Hair follicular keratinocyte (primary cell): ENCODE measurements at places on chromosomes 5 and 9. TPM values are rescaled to one million over a fixed set of nuclear protein-coding genes. Genes with fewer than 3 reads are reported as not detected.

The NR5A1 gene
- total RNA-seq: not detected in 2 replicates

The SEMA6A gene
- 0.11 and 0.39 TPM in 2 replicates for total RNA-seq

The ARAP3 gene
- total RNA-seq: 2.6 and 4.4 TPM in 2 replicates

The FAXDC2 gene
- total RNA-seq: 0.84 and 3.7 TPM in 2 replicates

The IL13 gene
- total RNA-seq: not detected in 2 replicates

The ERAP2 gene
- 14.2 and 22.2 TPM in 2 replicates for total RNA-seq

The ATP10B gene
- total RNA-seq: 0.11 TPM in 1 of 2 replicates, not detected in the other

The PCDHB3 gene
- total RNA-seq: under 0.01 TPM in 1 of 2 replicates, not detected in the other

The HNRNPAB gene
- 72.8 and 158 TPM in 2 replicates for total RNA-seq

The SAXO1 gene
- total RNA-seq: not detected in 2 replicates

The IFNB1 gene
- not detected in 2 replicates for total RNA-seq

The SPEF2 gene
- total RNA-seq: 0.46 and 2.3 TPM in 2 replicates

The AFAP1L1 gene
- 10.5 and 14.4 TPM in 2 replicates for total RNA-seq
